H9 (cell line): ENCODE measurements at places on chromosomes 7 and 10.

GRCh38 chr7:21256310-21256877 is 171.5 kb upstream of the SP4 start:
- no peak for DNase-seq

DNA sequence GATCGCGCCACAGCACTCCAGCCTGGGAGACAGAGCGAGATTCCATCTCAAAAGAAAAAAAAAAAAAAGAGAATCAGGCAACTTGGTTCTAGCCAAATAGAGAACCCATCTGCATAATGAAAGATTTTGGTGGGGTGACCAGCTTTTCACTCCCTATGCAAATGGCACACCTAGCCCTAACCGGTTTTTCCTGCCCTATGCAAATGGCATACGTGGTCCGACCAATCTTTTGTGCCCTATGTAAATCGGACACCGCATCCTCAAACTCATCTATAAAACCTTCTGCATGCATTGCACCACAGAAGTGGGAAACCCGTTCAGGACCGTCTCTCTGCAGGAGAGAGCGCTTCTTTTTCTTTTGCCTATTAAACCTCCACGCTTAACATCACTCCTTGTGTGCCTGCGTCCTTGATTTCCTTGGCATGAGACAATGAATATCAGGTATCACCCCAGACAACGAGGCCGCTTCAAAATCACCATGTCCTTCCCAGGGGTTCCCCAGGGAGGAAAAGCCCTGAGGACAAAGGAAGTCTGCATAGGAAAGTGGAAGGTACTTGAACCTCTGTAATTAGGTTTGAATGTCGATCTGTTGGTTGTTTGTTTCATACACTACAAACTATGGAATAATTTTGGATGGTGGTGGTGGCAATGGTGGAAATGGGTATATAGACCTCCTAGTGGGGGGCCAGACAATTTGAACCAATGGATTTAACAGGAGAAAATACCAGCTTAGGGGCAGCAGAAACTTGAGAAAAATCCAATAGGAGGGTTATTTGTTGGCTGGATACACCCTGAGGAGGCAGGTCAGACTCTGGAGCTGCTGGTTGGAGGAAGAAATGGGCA is 396.2 kb downstream of the TYW1 start:
- DNase-seq: peak; percentile 89

- no peak for DNase-seq
Measured at GRCh38 chr7:104548861-104549260, 220.5 kb downstream of the LHFPL3 start.

- DNase-seq: no peak
Measured at GRCh38 chr10:48899781-48900180, 39.9 kb downstream of the LRRC18 start.

GRCh38 chr7:32103361-32103760 is 33.2 kb upstream of the PDE1C start:
- DNase-seq: no peak

GRCh38 chr7:134427896-134428295 is 31.0 kb downstream of the AKR1B1 start:
- DNase-seq: no peak

DNA sequence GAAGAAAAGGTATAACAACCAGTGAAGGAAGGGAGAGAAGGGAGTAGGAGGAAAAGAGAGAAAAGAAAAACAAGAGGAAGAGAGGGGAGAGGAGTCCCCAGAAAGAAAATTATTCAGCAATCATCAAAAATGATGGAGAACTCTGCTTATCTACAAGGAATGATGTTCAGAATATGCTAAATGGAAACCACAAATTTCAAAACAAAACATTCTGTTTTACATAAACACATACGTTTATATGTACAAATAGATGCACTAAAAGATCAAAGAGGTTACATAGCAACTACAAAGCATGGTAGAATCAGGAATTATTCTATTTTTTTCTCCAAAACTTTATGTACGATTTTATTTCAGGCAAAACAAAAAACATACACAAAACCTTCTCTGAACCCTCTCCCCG is 91.9 kb downstream of the FAM13C start:
- DNase-seq: no peak

GRCh38 chr7:53473371-53473770 is 437.9 kb downstream of the POM121L12 start:
- DNase-seq: no peak

DNA sequence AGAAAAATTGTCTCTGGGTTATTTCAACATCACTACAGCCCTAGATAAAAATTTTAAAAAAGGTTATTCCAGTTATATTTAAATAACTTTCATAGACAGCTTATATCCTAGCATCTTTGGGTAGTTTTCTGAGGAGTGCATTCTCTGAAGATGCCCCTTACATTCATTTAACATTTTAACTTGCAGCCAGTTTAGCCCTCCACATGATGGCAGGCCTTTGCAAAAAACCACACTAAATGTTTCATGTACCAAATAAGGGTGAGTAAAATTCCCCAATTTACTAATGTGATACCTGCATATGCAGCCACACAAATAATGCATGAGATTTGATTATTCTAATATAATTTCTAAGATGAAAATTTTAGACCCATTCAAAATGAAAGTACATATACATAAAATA is 108.4 kb upstream of the ZWINT start:
- DNase-seq: no peak

DNA sequence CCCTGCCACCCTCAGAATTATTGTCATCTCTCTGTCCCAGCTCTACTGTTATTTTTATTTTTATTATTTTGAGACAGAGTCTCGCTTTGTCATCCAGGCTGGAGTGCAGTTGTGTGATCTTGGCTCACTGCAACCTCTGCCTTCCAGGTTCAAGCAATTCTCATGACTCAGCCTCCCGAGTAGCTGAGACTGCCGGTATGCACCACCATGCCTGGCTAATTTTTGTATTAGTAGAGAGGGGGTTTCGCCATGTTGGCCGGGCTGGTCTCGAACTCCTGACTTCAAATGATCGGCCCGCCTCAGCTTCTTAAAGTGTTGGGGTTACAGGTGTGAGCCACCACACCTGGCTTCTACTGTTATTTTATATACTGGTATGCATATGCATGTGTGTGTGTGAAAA is 11.0 kb downstream of the CALHM2 start:
- DNase-seq: no peak

- DNase-seq: no peak
Measured at GRCh38 chr7:45881759-45882464, 6.4 kb upstream of the IGFBP1 start.

DNA sequence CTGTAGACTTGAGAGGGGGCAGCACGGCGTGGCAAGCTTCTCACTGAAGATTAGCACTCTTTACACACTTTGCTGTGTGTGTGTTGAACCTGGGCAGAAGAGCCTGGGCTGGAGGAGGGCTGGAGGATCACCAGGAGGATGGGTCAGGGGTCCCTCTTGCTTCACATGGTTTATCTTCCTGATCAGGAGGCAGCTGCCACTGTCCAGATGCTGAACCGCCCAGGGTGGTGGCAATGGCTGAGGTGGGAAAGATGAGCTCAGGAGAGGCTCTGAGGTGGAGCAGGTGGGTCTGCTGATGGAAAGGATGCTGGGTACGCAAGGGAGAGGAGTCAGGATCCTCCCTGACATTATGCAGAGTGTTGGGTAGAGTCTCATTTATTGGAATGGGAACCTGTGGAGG is 191.5 kb downstream of the RAMP3 start:
- DNase-seq: no peak

DNA sequence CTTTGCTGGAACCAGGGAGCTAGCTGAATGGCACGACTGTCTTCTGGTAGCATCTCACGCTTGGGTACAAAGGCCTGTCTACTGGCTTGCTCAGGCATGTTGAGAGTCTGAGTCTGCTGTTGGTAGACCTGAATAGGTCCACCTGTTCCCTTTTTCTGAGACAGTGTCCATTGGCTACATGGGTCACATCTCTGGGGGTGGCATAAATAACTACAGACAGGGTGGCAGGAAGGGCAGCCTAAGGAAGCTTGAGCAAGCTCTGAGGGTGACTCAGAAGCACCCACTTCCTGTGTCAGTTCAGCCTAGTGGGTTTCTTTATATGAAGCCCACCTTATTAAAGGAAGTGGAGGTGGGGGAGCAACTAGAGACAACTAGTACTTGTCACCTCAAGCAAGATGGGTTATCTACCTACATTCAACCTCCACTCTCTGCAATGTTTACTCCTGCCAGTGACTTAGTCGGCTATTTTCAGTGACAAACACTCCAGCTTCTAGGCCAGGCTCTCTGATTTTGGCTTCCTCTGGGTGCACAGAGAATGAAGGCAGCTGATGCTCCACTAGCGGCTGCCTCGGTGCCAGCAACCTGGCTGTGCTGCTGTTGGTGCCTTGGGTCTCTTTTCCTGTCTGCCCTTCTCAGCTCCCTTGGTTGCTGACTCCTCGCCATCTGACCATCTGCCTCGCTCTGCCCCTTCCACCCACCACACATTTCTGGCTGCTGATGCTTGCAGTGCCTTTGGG is 5.7 kb upstream of the ZYX start:
- no peak for DNase-seq

DNA sequence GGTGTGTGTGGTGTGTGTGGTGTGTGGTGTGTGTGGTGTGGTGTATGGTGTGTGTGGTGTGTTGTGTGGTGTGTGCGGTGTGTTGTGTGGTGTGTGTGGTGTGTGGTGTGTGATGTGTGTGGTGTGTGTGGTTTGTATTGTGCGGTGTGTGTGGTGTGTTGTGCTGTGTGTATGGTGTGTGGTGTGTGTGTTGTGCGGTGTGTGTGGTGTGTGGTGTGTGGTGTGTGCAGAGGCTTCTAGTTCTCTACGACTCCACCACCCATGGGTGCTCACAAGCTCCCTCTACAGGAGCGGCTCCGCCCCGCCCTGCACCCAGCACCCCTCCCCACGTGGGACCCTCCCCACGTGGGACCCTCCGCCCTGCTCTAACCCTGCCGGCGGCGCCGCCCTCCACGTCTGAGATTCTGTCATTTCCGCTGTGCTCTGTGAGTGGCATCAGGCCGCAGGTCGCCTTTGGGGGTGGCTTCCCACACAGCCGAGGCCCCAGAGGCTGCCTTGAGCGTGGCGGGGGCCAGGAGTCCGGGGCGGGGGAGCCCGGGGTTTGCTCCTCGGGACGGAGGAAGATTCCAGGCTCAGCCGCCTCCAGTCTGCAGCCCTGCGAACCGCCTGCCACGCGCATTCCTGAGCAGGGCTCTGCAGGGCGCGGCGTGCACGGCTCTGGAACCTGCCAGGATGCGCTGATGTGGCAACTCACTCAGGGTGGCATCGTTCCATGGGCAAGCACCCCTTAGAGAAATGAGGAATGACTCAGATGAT is 37.0 kb upstream of the DNAJB6 start:
- no peak for DNase-seq

DNA sequence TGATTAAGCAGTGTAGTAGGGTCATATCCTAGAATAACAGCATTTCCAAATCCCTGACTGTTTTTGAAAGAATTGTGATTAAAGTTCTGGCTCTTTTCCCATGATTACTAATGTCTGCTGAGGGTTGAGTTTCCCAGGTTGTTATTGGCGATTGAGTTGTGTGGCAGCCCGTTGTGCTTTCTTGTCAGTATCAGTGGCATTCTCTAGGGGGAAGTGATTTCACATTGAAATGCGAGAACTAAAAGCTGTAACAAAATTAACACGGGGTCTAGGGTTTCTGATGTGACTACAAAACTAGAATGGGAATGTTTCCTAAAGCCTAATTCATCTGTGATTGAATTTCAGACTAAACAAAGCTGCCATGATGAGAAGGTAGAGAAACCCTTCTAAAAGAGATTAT is 349.4 kb downstream of the EXOC4 start:
- no peak for DNase-seq

DNA sequence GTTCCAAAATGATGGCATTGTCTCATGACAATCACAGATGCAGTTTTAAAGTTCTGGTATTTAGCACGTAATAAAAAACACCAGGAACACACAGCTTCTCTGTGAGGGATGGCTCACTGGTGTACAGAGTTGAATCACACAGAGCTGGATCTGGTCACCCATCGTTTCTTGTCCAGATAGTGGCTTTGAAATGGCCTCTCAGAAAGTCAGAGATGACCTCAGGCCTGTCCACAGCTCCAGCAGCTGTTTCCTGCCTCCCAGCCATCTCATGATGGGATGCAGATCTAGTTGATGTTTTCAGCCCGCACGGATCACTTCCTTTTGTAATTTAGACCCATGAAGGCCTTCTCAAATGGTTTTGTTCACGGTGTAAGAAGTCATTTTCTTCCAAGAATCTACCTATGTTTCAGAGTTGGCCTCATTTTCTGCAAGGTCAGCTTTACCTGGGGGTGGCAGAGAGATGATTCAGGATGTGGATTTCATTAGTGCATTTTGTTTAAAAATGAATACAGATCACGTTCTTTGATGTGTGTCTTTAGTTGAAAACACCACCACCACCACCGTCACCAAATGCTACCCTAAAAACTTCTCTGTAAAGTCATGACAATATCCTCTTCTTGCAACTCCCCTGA is 166.2 kb downstream of the SNX10 start:
- DNase-seq: no peak

GRCh38 chr7:157336383-157337315 is at the start of gene DNAJB6:
Gene DNAJB6, plus strand, starts transcription at chr7:157337004. Its CDS starts 21,569 bp downstream, at chr7:157358573.
- DNase-seq: peak; percentile 93

- no peak for DNase-seq
Measured at GRCh38 chr7:1678081-1678543, 8.0 kb downstream of the ELFN1 start.

DNA sequence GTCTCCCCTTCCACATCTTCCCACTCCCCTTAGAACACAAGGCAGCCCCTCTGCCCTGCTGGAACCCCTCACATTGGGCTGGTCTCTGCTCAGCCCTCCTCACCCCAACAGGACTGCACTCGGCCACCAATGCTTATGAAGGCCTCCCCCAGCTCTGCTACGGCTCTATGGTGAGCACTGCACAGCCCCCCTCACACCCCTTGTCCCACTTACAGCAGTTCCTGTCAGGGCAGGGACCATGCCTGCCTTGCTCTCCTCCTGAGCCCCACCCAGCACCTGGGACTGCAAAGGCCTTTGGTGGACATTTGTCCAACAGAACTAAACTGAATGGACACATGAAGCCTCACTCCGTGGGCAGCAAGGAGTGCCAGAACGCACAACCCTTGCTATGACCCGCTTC is 171.9 kb downstream of the GRID1 start:
- DNase-seq: no peak

DNA sequence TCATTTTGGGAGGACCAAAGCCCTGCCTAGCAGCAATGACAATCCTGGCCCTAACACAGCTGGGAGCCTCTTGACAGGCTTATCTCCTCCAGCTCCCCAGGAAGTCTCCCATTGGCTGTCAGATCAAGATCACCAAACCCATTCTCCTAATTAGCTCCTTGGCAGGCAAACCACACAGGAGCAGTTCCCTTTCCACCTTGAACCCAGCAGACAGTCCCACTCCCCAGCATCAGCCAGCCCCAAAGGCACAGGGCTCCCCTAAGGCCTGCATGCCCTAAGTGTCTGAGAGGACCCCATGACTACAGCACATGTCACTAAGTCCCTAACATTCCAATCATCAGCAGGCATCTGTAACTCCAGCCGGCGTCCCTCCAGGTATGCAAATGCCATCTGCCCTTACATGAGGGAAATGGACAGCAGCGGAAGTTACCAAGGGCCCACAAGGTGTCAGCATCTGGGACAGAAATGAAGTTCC is 348.5 kb downstream of the KCNMA1 start:
- peak; percentile 38 for DNase-seq
